ENCODE measurements at places on chromosomes 2 and 18.

GRCh38 chr18:25883091-25883490 lies 207.3 kb downstream of the SS18 start:
- DNase-seq: no peak

GRCh38 chr2:241334813-241335212 lies 19.1 kb downstream of the SEPTIN2 start:
- DNase-seq: no peak

GRCh38 chr2:224165901-224166319 lies 126.8 kb upstream of the SERPINE2 start:
- no peak for DNase-seq

DNA sequence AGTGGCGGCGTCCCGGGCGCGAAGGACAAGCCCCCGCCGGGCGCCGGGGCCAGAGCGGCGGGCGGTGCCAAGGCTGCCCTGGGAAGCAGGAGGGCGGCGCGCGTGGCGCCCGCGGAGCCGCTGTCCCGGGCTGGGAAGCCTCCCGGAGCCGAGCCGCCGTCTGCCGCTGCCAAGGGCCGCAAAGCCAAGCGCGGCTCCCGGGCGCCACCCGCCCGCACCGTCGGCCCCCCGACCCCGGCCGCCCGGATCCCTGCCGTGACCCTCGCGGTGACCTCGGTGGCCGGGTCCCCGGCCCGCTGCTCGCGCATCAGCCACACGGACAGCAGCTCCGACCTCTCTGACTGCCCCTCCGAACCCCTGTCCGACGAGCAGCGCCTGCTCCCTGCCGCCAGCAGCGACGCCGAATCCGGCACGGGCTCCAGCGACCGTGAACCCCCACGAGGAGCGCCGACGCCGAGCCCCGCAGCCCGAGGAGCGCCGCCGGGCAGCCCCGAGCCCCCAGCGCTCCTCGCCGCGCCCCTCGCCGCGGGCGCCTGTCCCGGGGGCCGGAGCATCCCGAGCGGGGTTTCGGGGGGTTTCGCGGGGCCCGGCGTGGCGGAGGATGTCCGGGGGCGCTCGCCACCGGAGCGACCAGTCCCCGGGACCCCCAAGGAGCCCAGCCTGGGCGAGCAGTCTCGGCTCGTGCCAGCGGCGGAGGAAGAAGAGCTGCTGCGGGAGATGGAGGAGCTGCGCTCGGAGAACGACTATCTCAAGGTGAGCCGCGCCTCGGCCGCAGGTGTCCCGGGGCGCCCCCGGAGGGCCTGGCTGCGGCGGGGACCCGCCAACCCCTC lies 820 bp downstream of the MTCL1 start:
- no peak for DNase-seq

DNA sequence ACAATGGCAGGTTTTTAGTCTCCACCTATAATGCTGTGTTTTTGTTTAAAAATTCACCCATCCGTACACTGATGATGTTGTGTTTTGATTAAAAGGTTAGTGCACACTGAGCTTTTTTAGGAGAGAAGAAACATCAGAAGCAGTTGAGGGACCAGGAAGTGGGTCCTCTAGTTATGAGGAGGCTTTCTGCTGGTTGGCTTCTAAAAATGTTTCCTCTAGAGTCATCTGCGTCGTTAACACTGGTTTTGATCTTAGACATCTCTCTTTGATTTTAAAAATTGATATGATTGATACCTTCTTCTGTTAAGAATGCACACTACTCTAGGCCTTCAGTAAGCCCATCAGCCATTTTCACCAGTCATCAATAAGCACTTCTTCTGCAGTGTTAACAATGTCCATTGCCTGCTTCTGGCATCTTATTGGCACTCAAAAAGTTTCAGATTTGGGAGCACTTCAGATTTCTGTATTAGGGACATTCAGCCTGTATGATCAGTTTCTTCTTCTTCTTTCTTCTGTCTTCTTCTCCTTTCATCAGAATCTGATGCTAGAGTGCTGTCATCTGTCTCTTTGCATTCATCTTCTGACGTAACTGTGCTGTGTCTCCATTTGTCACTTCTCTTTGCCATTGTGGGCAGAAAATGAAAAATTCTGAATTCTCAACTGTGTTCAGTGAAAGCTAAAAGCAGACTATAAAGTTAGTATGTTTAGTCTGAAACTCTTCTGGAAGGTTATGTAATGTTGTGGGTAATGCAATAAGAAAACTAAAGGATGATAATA lies 56.3 kb downstream of the PHLPP1 start:
- no peak for DNase-seq

GRCh38 chr2:233032551-233033320 lies at the start of gene NEU2:
TSS of gene NEU2 (plus strand) at chr2:233032672. CDS start at chr2:233032672, 0 bp downstream.
- no peak for DNase-seq

- DNase-seq: no peak
Observed at GRCh38 chr2:71339685-71340084, 8.1 kb downstream of the ZNF638 start.

GRCh38 chr2:8030573-8031303 lies 651.1 kb upstream of the ID2 start:
- DNase-seq: no peak

GRCh38 chr2:228355897-228356296 lies 174.4 kb upstream of the SPHKAP start:
- DNase-seq: no peak

DNA sequence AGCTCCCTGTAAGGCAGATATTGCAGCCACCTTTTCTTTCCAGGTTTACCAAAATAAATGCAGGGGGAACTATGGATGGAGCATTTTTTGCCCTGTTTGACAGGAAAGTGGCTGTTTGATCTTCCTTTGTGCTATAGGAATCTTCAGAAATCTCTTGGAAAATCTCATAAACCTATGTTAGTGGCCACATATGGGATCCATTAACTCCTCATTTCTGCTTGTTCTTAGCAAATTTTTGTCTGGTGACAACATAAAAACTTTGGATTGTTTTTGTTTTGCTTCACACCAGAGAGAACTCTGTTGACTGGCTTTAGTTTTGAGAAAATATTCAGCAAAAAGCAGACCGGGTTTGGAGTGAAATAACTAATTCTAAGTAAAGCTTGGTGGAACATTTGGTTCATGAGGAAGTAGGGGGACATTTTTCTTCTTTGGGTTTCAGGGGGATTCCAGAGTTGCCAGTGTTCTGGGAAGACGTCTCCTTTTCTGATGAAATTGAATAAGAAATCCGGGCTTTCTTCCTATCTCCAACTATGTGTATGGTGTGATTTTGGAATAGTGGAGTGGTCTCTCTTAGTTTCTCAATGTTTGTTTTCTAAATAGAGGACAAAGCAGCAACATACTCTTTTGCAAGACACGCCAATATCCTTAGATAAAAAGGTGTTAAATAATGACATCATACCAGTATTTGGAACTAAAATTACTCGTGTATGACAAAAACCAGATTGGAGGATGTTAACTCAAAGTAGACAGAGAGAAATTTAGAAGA lies 174.4 kb downstream of the ICOS start:
- DNase-seq: no peak

DNA sequence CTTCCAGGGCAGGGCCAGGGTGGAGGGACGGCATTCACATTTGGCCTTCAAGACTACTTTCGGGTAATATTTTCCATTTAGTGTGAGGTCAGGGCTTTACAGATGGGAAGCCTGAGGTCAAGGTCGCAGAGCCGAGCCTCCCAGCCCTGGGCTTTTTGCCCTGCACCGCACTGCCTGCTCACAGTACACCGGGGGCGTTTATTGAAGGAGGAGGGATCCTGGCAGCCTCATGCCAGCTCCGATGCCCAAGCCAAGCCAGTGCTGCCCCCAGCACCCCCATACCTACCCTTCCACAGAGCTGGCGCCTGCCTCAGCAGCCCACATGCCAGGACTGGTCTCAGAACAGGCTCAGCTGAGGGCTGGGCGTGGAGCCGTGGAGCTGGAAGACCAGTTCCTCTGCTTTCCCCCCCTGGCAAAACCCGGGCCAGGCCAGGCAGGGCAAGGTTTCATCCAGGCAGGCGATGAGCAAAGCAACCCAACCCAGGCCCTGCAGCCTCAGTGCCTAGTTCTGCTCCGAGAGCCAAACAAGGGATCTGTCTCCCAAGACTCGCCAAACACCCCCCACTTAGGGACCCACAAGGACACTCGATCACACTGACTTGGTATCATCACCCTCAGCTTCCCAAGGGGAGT lies 11.9 kb downstream of the SDC1 start:
- DNase-seq: no peak

DNA sequence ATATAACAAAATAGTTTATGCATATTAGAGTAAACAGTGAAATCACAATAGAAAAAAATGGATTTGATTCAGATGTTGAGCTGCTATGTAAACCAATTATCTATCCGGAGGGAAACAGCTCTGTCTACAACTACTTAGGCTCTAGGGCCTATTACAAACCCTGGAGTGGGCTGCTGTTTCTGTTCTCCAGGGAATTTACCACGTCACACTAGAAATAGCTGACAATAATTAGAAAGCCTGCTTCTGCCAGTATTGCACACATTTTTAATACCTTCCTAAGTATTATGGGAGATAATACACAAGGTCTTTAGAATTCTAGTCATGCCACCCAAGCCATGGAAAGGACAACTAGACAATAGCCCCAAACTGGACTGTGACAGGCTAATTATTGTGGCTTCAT lies 411.1 kb downstream of the FIGN start:
- DNase-seq: no peak

DNA sequence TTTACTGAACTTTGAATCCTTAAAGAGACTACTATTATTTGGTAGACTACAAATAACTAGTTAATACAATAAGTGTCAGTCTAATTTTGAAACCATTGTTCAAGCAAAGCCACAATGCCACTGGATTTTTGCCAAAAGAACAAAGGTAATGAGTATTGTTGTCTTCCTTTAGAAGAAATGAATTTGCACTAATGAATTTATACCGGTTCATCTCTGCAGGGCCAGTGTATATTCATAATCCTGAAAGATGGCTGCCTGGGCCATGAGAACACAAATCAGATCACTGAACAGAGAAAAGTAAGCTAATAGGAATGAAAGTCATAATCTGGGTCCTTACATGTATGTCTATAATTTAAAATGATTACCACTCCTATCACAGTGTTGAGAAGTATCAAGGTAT lies 31.2 kb downstream of the GCFC2 start:
- DNase-seq: no peak

Data from Kasumi-1 (cell line).